ENCODE measurements at places on chromosomes 7 and 10.

DNA sequence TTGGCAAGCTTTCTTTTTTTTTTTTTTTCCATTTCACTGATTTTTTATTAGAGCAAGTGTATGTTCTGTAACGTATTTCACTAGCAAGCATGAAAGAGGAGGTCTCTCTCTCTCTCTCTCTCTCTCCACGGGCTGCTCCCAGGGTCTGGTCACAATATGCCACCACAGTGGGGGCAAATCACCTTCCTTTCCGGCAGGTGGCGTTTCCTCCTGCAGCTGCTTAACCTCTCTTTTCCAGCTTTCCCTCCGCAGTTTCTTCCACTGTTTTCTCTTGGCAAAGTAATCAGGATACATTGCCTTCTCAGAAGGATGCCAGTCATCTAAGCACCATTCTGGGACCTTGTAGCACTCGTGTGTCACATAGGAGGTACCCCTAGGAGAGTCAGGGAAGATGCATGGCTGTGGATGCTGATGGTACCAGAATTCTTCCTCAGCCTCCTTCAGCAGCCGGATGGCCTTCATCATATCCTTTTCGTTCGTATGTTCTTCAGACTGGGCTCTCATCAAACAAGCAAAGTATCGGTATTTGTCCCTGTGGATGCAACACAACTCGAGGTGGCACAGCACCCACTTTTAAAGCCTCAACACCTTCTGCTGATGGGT, 197.3 kb upstream of the PODXL start:
- no peak for DNase-seq

- DNase-seq = no peak
Observed at GRCh38 chr10:1156921-1157614, 100.9 kb downstream of the WDR37 start.

DNA sequence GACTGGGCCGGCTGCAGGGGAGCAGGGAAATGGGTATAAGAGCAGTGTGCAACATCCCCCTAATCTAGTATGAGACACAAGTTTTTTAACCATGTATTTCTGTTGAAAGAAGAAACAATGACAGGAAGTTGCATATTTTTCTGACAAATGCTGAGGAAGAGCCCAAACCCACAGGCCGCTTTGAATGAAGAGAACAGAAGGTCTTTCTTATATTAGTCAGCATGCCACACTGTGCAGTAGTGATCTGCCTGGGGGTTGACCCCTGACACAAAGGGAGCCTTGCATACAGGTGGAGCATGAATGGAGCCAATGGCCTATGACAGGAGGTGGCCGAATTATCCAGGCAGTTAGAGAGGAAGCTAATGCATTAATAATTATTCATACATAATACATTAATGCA, 518.3 kb downstream of the PLXDC2 start:
- DNase-seq = no peak

DNA sequence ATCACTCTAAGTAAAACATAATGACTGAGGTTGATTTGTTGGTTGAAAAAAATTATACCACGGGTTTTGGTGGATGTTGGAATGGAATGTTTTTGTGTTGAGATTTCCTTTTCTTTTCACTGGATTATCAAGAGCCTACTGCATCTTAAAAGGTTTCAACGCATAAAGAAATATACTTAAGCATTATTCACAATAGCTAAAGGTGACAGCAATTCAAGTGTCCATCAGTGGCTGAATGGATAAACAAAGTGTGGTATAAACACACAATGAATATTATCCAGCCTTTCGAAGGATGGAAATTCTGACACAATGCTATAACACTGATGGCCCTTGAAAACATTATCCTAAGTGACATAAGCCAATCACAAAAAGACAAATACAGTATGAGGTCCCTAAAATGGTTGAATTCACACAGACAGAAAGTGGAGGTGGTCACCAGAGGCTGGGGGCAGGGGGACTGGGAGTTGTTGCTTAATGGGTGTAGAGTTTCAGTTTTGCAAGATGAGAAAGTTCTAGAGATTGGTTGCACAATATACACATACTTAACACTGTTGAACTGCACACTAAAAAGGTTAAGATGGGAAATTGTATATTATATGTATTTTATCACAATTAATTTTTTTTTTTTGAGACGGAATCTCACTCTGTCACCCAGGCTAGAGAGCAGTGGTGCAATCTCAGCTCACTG, 122.3 kb downstream of the NRP1 start:
- DNase-seq = no peak

DNA sequence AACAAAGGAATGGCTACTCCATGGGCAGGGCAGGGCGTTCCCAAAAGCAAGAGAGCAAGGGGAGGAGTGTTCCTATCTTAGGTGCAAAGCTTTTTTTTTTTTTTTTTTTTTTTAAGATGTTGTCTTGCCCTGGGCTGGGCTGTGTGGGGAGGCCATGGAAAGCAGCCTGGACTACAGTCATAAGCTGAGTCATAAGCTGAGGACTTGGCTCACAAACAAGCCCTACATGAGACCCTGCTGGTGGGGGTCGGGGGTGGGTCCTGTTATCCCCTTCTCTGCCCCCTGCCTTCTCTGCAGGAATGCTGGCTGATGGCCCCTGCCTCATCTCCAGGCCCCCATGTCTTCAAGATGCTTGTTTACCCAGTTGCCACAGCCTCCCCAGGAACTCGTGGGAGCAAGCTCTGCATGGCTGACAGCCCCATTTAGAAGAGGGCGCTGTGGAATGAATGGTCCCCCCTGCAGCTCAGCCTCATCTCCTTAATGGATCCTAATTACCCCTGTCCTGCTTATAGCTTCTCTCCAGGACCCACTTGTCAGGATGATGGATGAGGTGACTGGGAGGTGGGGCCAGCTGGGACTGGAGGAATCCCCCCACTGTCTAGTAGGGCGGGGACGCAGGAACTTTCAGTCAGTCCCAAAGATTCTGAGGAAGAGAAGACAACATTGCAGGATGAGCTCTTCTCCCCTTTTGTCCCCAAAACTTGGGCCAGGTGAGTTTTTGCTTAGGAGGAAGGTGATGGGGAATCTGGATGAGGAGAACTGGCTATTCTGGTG, 340.8 kb upstream of the PODXL start:
- DNase-seq = no peak

- DNase-seq = no peak
Observed at GRCh38 chr10:22657024-22657423, 57.4 kb downstream of the PIP4K2A start.

DNA sequence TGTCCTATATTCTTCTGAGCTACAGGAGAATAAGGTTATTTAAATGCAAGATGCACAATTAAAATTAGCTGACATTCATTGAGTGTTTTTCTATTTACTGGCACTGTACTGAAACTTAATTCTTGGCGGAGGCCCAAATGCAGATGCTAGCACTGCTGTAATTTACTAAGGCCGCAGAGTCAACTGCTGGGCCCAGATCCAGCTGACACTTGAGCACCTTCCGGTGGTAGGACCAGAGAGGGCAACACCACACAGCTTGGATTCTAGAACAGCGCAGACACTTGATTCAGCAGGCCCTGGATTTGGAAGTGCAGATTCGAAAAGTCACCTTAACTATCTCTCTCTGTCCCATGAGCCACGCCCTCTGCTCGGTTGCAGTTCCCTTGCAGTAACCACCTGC, 228.6 kb upstream of the TMEM72 start:
- no peak for DNase-seq

DNA sequence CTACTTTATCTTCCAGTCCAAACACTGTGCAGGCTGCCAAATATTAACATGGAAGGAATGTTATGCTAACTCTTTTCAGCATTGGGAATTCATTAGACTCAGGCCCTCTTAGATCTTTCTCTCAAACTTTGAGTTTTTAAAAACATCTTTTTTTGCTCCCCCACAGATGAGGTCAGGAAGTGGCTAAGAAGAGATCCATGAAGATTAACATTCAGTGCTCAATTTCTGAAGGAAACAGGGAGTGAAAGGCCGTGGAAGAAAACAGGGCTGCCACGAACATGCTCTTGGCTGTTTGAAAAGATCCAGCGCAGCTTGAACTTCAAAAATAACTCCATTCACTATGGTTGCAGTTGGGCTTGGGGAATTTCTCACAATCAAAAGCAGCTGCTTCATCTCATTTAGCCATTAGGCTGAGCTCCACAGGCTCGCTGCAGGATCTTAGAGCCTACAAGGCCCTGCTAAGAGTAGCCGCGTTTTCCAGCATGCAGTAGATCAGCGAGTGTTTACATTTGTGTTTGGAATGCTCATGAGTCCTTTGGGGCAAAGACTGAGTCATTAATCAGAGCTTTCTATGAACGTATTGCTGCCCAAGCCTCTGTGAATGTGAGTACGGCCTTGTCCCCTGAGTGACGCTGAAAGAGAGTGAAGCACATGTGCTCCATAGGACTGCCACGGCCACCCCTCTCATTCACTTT, 41.2 kb upstream of the TNS3 start:
- DNase-seq = no peak

GRCh38 chr7:106982415-106982814, 62.1 kb upstream of the PRKAR2B start:
- DNase-seq = no peak

DNA sequence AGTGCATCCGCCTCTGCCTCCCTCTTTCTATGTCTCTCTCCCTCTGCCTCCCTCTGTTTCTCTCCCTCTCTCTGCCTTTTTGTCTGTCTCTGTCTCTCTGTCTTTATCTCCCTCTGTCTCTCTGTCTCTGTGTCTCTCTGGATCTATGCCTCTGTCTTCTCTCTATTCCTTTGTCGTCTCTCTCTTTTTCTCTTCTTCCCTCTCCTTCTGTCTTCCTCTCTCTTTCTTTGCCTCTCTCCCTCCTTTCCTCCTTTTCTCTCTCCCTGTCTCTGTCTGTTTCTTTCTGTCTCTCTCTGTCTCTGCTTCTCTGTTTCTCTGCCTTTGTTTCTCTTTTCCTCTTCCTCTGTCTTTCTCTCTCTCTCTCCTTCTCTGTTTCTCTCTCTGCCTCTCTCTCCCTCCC, 678.8 kb upstream of the NRP1 start:
- no peak for DNase-seq

DNA sequence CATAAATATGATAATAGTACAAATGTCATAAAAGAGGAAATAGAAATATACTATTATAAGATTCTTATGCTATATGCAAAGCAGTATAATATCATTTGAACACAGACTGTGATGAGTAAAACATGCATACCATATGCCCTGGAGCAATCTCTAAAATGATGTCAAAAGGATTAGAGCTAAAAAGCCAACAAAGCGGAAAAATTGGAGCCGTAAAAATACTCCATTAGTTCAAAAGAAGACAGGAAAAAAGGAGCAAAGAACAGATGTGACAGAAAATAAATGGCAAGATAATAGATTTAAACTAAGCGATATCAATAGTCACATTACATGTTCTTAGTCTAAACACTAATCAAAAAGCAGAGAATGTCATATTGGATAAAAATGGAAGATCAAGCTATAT, 191.0 kb upstream of the PLPP4 start:
- DNase-seq = no peak

- no peak for DNase-seq
Observed at GRCh38 chr10:93149761-93150160, 76.1 kb downstream of the CYP26A1 start.

DNA sequence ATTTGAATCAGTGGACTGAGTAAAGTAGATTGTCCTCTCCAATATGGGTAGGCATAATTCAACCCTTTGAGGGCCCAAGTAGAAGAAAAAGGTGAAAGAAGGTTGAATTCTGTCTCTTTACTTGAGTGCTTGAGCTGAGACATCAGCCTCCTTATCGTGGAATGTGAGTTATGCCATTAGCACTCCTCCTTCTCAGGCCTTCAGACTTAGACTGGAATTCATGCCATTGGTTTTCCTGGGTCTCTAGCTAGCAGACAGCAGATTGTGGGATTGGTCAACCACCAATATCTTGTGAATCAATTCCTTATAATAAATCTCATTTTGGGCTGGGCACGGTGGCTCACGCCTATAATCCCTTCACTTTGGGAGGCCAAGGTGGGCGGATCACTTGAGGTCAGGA, 89.2 kb downstream of the CUL2 start:
- no peak for DNase-seq

DNA sequence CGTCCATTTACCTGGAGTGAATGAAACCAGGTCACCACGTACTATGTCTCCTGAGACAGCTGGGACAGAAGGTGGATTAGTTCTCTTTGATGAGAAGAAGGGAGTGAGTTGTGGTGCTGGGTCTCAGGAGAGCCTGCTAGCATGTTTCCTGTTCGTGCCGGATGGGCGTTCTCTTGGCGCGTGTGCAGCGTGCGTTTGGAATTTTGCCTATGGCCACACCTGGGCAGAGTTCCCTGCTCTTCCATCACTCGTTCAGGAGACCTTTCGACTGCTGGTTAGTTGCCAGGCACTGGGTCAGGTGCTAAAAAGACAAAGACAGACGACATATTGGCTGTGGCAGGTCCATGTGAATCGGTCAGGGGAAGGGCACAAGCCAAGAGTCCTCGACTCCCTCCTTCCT, 90.3 kb downstream of the TRRAP start:
- DNase-seq = no peak

GRCh38 chr7:94053532-94053931, 49.4 kb upstream of the BET1 start:
- DNase-seq = no peak

- no peak for DNase-seq
Observed at GRCh38 chr10:74077416-74077815, 73.2 kb downstream of the AP3M1 start.

DNA sequence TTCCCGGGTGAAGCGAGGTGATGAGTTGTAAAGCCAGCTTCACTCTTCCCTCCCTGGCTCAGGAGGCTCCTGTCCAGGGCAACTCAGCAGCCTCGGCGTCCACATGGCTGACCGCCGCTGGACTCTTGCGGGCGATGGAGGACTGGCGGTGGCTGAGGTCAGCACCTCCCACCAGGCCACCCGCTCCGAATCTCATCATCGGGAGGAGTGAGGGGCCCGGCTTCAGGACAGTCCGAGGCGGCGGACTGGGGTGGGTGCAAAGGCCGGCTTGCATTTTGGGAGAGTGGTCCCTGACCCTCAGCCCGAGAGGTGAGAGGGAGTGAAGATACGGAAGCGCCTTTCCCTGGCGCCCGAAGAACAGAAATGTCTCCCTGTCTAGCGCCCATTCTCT, 759 bp downstream of the DNAJB12 start:
- DNase-seq = no peak

- no peak for DNase-seq
Observed at GRCh38 chr10:77392851-77393250, 244.8 kb downstream of the KCNMA1 start.

DNA sequence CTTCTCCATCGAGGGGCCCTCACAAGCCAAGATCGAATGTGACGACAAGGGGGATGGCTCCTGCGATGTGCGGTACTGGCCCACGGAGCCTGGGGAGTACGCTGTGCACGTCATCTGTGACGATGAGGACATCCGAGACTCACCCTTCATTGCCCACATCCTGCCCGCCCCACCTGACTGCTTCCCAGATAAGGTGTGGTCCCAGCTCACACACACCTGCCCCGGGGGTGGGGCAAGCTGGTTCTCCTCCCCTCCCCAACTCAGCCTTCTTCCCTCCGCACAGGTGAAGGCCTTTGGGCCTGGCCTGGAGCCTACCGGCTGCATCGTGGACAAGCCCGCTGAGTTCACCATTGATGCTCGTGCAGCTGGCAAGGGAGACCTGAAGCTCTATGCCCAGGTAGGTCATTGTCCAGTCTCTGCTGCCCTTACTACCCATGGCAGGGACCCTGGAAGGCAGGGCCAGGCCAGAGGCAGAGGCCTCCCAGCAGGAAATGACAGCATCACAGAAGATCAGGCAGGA, 11.0 kb downstream of the FLNC start:
- no peak for DNase-seq
